ENCODE measurements at places on chromosomes 1 and 21.

- no peak for DNase-seq
Observed at GRCh38 chr1:76095802-76096201, 21.3 kb downstream of the ST6GALNAC3 start.

DNA sequence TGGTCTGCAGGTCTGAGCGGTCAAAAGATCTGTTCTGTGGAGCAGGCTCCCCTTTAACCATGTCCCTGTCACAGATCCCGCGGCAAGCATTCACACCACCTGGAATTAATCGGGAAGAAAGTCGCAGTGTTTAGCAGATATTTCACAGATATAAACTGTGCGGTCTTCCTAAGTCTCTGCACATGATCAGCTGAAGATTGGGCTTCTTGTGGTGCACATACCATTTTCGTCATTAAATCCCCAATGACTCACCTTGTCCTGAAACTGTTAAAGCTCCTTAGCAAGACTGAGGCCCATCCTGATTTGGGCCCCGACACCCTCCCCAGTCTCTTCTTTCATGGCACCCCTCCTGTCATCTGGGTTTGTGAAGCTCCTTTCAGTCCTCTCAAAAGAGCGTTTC, 158.8 kb downstream of the KIF26B start:
- DNase-seq = no peak

DNA sequence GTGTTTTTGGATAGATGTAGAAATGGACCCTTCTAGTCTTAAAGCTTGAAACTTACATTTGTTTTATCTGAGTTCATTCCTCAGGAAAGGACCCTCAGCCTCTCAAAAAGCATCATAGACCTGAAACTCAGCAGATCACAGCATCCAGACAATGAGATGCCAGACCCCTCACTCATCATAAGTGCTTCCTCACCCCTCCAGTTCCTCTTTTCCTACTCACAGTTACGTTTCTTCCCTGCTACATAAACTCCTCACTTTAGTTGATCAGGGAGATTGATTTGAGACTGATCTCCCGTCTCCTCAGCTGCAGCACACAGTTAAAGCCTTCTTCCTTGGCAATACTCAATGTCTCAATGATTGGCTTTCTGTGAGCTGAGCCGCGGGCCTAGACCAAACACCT, 282.0 kb downstream of the FAM72C start:
- DNase-seq = no peak

DNA sequence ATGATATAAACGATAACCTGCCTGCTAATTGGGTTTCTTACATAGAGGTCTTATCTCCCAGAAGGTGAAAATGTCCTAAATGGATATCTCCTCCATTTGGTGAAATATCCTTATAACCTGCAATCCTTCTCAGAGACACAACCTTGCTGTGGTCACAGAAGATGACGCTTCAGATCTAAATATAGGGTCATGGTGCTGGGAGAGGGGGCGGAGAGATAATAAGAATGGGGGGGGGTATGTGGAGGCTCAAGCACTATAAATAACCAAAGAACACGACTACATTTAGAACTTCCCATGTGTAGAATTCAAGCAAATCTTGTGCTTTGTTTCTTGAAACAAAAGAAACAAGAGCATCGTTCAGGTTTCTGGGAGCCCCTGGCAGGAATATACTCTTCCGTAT, 260.6 kb upstream of the ESRRG start:
- no peak for DNase-seq

GRCh38 chr1:90837420-90837819, 120.3 kb upstream of the BARHL2 start:
- no peak for DNase-seq

DNA sequence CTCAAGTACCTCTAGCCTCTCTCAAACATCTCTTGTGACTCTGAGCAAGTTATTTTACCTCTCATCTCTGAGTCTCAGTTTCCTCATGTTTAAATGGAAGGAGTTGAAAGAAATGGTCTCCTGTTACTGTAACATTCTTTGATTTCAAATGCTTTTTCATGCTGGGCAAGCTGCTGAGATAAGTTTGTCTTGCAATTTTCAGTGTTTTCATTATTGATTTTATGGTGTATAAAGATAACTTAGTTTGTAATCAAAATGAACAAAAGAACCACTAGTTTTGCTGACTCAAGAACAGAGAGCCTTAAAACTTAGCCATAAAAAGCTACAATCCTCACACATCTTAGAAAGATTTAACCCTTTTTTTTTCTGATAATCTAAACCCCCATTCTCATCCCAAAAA, 4.5 kb downstream of the LIPI start:
- DNase-seq = no peak

DNA sequence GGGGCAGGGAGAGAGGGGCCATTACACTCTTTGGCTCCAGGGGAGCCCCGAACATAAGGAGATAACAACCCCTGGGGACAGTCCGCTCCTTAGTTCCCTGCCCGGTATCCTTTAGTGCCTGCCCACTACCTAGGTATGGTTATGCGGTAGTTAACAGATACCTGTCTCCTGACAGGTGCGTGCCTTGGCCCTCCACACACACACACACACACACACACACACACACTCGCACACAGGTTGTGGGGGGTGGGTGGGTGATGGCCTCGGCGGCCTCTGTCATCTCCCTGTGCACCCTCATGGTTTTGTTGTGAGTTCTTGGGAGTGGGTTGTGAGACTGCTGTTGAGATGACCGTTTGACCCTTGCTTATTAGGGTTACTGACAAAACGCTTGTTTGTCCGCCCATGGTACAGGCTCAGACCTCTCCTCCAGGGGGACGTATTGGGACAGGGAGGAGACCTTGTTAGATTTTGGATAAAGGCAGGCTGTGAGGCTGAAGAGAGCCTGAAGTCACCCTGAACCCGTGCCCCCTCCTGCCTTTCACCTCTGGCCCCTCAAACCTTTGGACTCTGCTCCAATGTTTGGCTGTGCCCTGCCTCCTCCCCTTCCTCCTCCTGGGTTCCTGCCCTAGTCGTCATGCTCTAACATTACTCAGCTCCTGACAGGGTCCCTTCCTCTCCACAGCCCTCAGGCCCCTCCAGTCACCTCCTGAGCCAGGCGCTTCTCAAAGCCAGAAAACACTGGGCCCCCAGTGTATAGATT, 979 bp downstream of the RASSF5 start:
- DNase-seq = no peak

GRCh38 chr1:242019018-242019417, 20.1 kb upstream of the MAP1LC3C start:
- no peak for DNase-seq

DNA sequence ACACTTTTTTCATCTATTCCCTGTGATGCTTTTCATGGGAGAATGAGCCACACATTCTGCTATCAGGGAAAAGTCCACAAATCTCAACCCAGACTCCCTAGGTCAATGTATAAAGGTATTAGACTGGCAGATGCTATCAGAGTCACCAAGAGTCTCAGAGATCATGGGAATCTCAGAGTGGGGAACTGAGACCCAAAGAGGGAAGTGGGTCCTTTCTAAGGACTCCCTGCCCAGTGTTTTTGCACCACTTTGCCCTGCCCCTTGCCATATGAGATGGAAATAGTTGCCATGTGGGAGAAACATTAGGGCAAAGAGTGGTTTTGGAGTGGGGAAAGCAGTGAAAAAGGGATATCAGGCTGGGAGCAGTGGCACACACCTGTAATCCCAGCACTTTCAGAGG, 19.1 kb upstream of the AZIN2 start:
- no peak for DNase-seq

- no peak for DNase-seq
Observed at GRCh38 chr1:173020138-173020750, 30.5 kb downstream of the TNFSF18 start.

DNA sequence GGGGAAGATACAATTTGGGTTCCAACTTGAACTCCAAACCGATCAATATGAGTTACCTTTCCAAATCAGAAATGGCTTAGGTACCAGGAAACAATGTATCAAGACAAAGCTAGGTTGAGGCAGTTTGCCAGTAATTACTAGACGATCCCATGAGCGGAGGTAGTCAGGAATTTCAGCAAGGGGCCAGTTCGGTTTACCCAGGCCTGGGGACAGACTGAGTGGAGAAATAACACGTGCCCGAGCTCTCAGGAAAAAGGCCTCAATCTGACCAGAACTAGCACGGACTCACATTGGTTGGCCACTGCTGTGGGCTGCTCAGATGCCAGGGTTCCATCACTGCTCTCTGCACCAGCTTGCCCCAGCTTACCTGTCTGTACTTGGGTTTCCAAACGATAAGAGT, 15.3 kb downstream of the CLSTN1 start:
- no peak for DNase-seq

GRCh38 chr1:159866066-159866465, 3.6 kb upstream of the VSIG8 start:
- DNase-seq = no peak

DNA sequence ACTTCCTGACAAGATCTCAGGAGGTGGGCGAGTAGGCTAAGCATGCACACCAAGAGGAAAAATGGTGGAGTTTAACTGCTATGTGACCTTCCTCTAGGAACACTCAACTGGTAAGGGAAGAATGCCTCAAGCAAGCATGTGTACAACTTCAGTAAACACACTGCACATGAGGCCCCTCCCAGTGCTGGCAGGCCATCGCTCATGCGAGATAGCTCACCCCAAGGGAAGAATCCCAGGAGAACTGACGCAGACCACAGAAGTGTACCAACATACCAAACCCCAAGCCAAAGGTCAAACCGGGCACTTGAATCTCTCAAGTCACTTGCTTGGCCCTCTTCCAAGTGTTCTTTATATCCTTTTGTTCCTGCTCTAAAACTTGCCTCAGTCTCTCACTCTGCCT, 40.5 kb upstream of the GALNT2 start:
- no peak for DNase-seq

GRCh38 chr21:46255758-46256337, 27.3 kb upstream of the LSS start:
- DNase-seq = no peak

GRCh38 chr1:205458777-205459566, 3.1 kb upstream of the BLACAT1 start:
- peak; percentile 87 for DNase-seq

GRCh38 chr1:198622001-198622400, 16.8 kb upstream of the PTPRC start:
- DNase-seq = no peak
